PC-9 (cell line): ENCODE measurements at places on chromosomes 4 and X.

DNA sequence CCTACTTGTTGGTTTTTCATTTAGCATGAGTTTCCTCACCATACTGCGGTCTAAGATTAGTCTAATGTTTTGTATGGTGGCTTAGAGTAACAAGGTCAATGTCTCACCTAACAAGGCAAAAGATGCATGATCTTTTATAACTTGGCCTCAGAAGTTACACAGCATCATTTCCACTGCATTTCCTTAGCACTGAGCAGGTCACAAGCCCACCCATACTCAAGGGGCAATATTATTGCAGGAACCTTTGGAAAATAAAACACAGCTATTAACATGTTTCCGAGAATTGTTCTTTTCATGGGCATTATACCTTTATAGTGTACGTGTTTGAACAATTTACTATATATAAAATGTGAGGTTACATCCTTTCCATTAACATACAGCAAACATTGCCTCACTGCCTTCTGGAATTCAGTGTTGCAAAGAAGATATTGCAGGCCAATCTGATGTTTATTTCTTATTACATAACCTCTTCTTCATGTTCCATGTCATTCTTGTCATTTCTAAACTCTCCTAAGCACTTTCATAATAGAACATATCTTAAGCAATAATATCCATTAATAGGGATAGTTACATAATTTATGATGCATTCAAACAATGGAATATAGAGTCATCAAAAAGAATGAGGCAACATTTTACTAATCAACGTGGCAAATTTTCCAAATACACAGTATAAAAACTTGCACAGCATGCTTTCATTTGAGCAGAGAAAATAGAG lies 153.8 kb downstream of the AREG start:
- no peak for DNase-seq

DNA sequence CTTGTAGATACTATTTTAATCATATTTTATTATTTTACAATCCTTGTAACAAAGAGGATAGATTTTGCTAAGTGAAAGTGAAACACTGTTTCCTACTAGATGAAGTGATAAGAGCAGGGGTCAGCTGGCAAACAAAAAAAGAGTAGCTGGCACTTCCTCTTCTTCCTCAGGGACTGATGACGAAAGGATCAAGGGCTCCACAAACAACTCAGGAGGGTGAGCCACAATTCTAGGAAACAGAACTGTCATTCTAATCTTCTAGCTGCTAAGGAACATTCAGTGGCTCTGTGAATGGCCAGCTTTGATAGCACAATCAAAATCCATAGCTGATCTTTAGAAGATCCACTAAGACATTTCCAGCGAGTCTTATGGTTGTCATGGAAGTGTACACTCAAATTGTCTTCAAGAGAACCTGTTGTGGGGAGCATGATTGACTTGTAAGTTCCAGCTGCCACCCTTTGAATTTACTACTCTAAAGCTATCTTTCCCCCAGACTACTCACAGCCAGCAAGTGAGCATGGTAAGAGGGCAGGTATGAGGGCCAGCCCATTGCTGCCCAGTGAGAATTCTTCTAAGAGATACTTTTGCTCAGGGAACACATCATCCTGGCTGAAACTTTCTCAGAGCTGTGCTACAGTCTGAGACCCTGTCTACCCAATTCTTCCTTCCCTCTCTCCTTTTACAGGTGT lies 275.7 kb upstream of the RASGEF1B start:
- no peak for DNase-seq

DNA sequence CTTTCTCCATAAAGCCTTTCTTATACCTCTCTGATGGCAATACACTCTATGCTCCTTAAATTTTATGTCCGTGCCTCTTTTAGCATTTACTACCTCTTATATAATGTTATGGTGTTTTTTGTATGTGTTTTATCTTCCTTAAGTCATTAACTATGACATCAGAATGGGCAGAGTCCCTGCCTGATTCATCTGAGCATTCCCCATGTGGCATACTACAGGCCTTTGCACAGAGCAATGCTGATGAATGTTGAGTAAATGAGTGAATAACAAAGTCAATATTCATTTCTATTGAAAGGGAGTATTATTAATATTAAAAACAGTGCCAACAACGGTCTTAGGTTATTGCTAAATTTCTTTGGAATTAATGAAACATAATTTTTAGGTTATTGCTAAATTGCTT lies 18.8 kb upstream of the RPS6KA3 start:
- no peak for DNase-seq

GRCh38 chr4:155535802-155536454 lies 130.7 kb upstream of the GUCY1A1 start:
- no peak for DNase-seq

GRCh38 chr4:171785388-171785787 lies 27.8 kb upstream of the GALNTL6 start:
- DNase-seq = no peak

- no peak for DNase-seq
These were observed 78.7 kb downstream of the CLNK start for GRCh38 chr4:10605746-10606482.

DNA sequence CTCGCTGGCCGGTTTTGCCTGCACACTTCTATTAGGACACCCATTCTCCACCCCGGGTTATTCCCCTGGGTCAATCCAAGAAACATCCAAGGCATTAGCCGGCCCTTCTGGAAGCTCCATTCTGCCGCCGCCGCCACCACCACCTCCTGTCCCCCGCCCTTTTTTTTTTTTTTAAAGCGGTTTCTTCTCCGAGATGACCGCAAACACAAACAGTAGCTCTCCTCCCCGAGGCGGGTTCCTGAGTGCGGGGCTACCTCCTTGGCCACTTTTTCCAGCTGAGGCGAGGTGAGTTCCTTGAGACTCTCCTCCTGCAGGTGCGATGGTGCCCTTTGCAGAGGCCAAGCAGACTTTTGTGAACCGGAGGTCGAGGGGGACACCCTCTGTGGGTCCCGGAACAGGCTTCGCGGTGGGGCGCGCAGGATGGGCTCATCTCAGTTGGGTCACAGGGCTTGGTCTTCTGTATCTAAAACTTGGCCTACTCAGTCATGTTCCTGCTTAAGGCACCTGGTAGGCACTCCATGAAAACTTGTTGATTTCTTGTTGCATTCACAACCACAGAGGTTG lies 930 bp downstream of the NWD2 start:
- no peak for DNase-seq

- no peak for DNase-seq
These were observed 20.4 kb downstream of the CASP6 start for GRCh38 chr4:109682875-109683274.

DNA sequence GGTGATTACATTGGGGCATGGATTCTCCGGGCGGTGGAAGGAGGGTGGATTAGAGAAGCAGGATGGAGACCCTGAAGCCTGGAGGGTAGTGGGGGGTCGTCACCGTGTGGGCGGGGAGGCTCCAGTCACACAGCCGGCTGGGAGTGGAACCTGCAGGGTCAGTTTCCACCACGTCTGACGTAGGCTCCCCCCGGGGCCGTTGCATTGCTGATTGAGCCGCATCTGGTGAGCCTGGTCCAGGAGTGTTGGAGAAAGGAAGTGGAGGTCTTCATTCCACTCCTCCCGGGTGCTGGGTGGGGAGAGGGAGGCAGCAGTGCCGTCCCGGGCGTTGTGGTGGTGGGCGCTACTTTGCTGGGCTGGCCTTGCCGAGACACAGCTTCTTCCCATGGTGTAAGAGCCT lies 28.1 kb downstream of the TBC1D14 start:
- DNase-seq = no peak

DNA sequence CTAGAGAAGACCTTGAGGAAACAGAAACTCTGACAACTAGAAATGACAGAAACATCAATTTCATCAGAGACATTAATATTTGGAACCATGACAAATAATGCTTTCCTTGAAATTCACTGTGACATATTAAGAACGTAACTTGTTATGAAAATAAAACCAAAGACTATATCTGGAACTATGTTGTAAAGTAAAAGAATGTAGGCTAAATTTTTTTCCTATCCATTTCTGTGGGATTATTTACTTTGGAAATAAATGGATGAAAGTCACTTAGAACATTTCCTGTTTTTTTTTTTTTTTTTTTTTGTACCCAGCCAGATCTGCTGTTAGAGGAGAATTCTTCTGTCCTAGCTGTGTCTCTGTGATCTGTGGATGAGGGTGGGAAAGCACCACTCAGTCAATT lies 255.9 kb downstream of the SPRY1 start:
- no peak for DNase-seq

DNA sequence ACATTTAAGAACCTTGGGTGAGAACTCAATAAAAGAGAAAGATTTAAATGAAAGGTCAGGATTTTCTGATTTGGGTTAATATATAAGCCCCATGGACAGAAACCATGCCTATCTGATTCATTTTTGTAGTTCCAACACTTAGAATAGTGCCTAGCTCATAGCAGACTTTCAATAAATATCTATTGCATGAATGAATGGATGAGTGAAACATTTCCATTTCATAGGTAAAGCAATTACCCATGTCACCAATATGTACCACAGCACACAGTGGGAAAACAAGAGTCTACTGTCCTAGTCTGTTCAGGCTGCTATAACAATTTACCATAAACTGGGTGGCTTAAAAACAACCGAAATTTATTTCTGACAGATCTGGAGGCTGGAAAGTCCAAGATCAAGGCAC lies 63.9 kb upstream of the PTPN13 start:
- DNase-seq = no peak

DNA sequence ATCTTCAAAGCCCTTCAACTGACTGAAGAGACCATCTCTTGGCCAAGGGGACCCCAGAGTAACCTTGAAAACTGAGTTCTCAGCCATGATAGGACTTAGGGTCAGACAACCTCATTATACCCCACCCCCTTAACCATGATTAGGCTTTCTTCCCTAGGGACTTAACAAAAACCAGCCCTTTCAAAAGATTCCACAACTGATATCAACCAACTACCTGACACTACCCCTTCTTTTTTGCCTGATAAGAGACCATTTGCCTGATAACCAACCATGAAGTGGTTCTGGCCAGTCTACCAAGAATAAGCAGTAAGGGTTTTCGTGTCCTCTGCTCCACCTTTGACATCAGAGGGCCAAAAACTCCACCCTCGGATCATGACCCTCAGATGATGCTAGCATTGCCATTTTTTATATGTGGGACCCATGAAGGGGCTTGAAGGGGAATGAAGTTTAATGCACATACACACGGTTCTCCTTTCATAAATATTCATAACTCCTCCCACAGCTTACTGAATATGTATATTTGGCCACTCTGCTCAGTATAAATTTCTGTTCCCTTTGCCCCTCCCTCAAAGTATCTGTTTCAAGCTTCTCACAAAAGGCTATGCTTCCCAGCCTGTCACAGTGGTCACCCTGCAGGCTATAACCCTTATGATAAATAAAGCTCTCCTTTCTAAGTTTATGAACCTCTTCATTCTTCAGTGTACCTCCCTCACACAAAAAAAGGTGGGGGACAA lies 12.3 kb downstream of the TBCK start:
- no peak for DNase-seq

DNA sequence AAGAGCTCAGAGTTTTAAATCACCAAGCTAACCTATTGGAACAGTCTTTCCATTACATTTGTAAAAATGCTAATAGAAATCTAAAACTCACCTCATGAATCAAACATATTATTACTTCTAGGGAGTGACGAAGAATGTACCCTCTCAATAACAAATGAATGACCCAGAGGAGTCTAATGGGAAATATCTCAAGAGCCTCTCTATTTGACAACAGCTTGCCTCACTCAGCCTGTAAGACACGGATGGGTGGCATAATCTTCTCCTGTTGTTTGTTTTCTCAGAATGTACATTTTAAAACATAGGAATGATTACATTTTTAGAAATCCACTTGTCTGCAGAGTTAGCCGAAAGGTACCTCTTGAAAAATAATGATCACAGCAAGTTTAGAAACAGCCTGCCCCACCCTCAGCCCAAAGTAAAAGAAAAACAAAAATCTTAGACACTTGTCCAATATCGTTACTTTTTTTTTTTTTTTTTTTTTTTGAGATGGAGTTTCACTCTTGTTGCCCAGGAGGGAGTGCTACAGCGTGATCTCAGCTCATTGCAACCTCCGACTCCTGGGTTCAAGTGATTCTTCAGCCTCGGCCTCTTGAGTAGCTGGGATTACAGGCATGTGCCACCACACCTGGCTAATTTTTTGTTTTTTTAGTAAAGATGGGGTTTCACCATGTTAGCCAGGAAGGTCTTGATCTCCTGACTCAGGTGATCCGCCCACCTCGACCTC lies 183.6 kb upstream of the FTHL17 start:
- no peak for DNase-seq

- no peak for DNase-seq
These were observed 172.3 kb downstream of the SHROOM3 start for GRCh38 chr4:76607266-76607799.

DNA sequence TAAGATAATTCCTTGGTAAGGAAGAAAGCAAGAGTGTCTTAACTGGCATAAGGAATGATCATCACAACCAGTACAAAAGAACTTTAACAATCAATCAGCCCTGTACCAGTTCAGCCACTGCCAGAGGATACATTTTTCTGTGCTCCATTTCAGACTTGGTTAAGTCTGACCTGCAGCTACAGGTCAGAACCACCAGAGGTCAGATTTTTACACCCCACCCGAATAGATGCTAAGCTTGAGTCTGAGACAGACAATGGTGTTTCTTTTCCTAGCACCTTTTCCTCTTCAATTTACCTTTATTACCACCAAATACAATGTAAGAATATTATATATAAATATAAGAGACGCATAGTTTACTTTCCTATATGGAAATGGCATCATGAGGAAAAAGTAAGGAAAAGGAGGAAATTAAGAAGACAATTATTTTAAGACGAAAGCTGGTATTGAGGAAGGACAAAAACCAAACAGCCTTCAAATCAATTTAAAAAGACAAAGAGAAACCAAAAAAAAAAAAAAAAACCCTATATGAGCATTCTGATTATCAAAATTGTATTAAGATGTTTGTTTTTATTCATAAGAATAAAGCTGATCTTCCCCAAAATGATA lies 215.3 kb upstream of the TTC29 start:
- peak; percentile 13 for DNase-seq

GRCh38 chr4:106618956-106619355 lies 250.4 kb upstream of the GIMD1 start:
- no peak for DNase-seq
